ENCODE measurements at places on chromosomes 2 and 18.

DNA sequence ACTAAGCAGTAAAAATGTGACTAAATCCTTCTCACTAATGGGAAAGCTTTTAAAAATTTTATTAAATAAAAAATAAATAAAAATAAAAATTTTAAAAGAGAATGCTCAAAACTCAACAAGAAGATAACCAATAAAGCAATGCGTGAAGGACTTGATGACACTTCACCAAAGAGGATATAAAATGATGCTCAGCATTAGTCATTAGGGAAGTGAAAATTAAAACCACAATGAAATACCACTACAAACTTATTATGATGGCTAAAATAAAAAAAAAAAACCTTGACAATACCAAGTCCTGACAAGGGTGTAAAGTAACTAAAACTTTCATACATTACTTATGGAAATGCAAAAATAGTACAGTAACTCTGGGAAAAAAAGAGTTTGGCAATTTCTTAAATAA lies 3.3 kb upstream of the WDR75 start:
- no peak for DNase-seq

DNA sequence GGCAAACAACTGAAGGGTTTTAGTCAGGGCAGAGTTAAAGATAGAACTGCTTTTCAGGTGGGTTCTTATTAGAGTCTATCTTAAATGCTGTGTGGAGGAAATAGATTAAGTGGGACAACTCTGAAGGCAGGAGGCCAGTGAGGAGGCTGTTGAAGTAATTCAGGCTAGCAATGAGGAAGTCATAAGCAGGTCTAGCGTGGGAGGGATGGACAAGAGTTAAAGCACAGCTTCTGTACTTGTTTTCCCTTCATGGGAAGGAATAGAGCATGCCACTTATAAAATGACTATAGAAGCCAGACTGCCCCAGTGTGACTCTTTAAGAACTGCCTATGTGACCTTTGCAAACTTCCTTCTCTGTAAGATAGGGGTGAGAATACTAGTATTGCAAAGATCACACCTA lies 202.0 kb upstream of the LRRTM1 start:
- DNase-seq = no peak

DNA sequence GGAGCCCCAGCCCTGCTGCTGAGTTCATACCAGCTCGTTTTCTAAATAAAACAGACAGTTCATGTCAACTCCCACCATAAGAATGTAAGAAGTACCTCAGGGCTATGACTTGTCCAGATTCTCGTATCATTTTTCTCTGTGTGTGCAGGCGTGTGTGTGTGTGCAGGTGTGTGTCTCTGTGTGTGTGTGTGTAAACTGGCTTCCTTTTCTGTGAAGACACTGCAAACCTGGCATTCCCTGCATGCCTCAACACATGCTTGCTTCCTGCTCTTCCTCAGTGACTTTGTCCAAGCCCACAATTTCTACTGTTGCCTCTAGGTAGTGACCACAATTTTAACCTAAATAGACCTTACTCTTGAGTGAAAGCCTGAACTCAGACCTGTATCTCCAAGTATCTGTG lies 879.0 kb downstream of the SLC4A3 start:
- DNase-seq = no peak

GRCh38 chr2:15359716-15360531 lies 201.2 kb downstream of the NBAS start:
- DNase-seq = no peak

DNA sequence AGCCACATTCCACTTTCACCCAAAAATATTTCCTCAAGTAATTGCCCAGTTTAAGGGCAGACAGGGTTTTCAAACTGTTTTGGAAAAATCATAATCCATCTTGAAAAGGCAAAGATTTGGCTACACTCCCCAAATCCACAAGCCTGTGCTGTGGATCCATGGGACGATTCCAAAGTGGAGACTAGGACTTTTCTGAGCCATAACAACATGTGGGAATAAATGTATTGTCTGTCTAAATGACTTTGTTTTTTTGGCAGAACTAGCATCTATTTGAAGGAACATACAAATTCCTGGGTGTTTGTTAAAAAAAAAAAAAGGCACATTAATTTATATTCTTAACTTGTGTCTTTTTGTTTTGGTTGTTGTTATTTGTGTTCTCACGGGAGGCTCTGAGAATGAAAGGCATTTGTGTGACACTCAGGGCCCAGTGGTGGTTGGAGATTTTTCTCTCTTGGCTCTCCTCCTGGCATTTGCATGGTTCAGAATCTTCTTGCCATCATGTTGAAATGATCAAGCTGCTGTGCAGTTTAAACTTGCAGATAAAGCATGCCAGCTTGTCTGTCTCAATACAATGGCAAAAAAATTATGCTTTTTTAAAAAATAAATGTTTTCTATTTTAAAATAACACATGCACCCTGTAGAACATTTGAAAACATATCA lies 277.4 kb downstream of the EN1 start:
- no peak for DNase-seq

- no peak for DNase-seq
Measured at GRCh38 chr2:146128216-146128615, 1608.3 kb upstream of the ZEB2 start.

DNA sequence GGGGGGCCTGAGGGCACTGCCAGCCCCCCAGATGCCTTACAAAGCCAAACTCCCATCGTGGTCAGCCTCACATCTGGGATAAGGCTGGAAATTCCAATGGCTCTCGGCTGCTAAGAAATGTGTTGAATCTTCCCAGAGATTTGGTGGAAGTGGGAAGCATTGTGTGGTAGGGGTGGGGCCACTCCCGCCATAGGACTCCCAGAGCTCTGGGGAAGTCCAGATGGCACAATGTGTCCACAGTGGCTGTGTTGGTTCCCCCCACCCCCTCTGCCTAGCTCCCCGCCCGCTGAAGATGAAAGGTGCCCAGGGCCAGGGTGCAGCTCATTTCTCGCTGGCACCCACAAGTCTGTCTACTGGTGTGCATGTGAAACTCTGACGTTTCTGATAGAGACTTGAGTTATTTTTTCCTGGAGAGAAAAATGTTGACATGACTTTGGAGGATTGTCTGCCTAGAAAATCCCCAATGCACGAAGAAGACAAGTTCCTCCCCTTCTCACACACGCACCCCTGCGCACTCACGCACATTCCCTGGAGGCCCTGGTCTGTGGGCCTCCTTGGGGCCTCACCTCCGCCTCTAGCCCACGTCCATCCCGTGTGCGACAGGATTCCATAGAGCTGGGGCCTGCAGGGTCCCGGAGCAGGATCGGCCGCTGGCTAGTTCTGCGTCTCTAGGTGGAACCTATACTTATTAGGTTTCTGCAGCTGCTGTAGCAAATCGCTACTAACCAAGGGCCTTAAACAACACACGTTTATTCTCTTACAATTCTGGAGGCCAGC lies 199.1 kb downstream of the ZFP36L2 start:
- DNase-seq = no peak

GRCh38 chr2:161028581-161028980 lies 131.6 kb upstream of the TANK start:
- no peak for DNase-seq

GRCh38 chr2:214088536-214088935 lies 322.3 kb upstream of the VWC2L start:
- DNase-seq = no peak

GRCh38 chr2:18630101-18630500 lies 40.7 kb upstream of the NT5C1B start:
- DNase-seq = no peak

GRCh38 chr2:70832386-70832785 lies 3.2 kb downstream of the CD207 start:
- no peak for DNase-seq

DNA sequence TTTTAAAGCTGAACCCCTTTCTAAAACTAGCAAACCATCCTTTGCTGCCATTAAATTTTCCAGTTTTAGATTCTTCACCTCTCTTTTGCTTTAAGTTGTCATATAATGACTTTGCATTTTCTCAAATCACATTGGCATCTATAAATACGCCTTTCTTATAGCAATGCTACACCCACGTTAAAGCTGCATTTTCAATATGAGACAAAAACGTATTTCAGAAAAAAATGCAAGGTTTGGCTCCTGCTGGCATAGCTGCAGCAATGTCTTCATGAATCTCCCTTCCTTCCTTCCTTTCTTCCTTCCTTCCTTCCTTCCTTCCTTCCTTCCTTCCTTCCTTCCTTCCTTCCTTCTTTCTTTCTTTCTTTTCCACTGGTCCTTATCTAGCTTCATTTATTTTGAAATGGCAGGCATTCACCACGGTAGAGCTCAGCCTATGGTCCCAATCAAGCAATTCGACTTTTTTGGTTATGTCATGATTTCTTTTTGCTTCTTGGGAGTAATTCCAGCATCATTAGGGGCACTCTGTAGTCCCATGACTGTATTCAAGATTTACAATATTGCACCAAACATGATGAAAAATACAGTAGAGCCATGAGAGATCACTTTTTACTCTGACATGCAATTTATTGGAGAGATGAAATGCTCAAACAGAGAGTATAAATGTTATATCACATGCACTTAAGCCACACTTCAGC lies 8.8 kb upstream of the UGT1A10 start:
- no peak for DNase-seq

DNA sequence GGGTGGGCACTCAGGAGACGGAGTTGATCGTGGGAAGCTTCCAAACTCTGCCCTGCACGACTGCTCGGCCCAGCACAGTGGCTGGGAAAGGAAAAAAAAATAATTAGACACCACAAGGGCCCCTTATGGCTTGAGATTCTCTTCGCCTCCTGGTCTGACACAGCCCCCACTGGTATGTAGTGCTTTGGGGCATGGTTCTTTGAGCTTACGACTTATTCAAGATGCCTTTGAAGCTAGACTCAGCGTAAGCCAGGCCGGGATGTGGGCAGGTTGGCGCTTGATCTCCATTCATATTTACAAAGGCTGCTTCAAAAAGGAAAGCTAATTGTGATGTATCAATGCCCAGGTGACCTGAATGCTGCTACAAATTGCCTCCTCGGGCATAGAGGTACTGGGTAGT lies 50.5 kb downstream of the CXCR4 start:
- DNase-seq = no peak

DNA sequence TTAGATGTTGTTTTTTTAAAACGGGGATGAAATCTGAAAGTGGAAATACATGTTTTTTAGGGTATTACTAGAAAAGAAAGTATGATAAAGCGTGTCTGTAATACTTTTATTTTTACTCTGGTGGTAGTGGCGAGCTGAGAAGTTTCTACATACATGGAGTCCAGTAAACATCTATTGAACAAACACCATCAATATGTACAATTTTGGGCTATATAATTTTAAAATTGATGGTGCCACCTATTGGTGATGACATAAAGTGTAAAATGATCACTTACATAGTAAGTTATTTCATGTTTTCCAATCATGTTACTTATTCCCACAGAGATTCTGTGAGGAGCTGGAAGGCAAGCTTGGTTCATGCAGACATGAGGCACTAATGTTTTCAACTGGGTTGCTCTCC lies 31.5 kb upstream of the NFE2L2 start:
- no peak for DNase-seq

GRCh38 chr2:43676322-43677050 lies at the start of gene C1GALT1C1L:
Gene C1GALT1C1L, minus strand, starts transcription at chr2:43676429. Its CDS starts 107 bp downstream, at chr2:43676322.
- no peak for DNase-seq

DNA sequence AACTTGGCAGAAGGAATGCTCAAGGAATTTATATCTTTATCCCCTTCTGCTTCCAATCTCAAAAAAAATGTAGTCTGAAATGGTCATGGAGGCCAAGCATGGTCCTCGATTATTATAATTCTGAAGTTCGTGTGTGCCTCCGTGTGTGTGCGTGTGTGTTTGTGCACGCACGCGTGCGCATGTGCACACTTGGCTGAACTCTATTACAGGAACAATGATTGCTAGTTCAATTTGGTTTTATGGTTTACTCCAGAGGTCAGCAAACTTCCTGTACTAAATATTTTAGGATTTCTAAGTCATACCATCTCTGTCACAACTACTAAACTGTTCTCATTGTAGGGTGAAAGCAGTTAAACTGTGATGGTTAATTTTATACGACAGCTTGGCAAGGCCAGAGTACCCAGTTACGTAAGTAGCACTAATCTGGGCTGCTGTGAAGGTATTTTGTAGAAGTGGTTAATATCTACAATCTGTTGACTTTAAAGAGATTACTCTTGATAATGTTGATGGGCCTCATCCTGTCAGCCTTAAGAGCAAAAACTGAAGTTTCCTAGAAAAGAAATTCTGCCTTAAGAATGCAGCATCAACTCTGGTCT lies 5.8 kb upstream of the MARCHF7 start:
- no peak for DNase-seq

DNA sequence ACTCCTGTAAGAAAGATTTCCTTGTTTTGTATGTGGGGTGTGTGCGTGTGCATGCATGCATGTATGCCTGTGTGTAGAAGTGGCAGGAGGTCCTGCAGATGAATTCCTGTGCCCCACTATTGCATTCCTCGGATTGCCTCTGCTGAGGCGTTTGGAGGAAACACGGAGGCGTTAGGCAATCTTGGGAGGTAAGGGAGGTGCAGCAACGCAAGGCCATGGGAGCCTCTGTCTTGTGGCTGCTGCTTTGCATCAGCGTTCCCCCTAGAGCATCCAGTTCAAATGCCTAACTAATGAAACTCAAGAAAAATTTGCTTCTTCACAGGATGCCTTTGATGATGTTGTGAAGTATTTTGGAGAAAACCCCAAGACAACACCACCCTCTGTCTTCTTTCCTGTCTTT lies 80.0 kb downstream of the PRPF40A start:
- DNase-seq = no peak

- DNase-seq = no peak
Measured at GRCh38 chr2:25129901-25130520, 38.4 kb downstream of the POMC start.

GRCh38 chr2:237968048-237968862 lies 1.4 kb downstream of the UBE2F start:
- no peak for DNase-seq

- DNase-seq = no peak
Measured at GRCh38 chr2:100784681-100785080, 35.3 kb upstream of the NPAS2 start.

- DNase-seq = no peak
Measured at GRCh38 chr2:65557616-65558573, 125.5 kb upstream of the SPRED2 start.

GRCh38 chr2:233114421-233114861 lies 54.3 kb downstream of the INPP5D start:
- no peak for DNase-seq

DNA sequence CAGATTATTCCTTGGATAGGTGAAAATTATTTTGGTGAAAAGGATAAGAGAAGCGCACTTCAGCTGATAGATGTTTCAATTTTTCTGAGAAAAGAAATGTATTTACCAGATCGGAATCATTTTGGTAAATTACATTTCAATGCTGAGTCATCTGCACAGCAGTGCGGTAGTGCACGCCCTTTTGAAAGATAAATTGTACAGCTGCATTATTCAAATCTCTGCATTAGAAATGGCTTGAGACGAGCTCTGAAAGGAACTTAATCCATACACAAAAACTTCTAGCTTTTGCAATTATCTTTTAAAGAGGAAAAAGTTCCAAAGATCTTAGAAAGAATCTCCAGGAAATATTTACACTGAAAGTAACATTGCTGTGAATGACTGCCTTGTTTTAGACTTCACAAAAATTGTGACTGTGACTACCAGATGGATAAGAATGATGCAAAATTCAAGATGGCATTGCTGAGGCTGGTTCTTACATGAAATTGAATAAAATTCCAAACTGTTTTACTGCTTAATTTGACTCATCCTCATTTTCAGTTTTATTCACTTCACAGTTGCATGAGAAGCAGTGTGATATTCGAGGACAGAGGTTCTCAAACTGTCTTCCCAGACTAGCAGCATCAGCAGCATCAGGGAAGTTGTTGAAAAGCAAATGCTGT lies 161.7 kb downstream of the RND3 start:
- no peak for DNase-seq

- no peak for DNase-seq
Measured at GRCh38 chr2:165239230-165239629, at the start of gene SCN2A. Gene SCN2A, plus strand, starts transcription at chr2:165239414. Its CDS starts 56,410 bp downstream, at chr2:165295824.

- DNase-seq = no peak
Measured at GRCh38 chr2:238501311-238501710, 74.6 kb downstream of the ASB1 start.

Data from stimulated activated CD8-positive, alpha-beta memory T cell treated with anti-CD3 and anti-CD28 coated beads, Interleukin-7, amount 100 ng/mL, for 1 hour (primary cell).